Stimulated activated CD4-positive, alpha-beta T cell treated with anti-CD3 and anti-CD28 coated beads, Interleukin-15, amount 100 ng/mL, for 1 hour (primary cell): ENCODE measurements at places on chromosomes 5 and 9.
A peak's percentile ranks its signal among the peaks of the same experiment; 100 is the strongest.

- no peak for DNase-seq
Measured at GRCh38 chr5:9207817-9208418, 338.0 kb downstream of the SEMA5A start.

- DNase-seq: peak; percentile 41
Measured at GRCh38 chr9:135926402-135927194, 19.3 kb upstream of the CAMSAP1 start.

- no peak for DNase-seq
Measured at GRCh38 chr9:27726244-27727081, 153.2 kb upstream of the C9orf72 start.

DNA sequence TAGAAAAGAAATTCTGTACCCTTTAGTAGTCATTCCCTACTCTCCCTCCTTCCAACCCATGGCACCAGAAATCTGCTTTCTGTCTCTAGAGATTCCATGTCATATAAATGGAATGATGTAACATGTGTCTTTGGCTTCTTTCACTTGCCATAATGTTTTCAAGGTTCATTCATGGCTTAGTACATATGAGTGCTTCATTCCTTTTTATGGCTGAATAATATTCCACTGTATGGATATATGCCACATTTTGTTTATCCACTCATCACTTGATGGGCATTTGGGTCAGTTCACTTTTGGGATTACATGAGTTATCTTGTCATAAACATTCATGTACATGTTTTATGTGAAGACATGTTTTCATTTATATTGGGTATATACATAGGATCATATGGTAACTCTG lies 19.4 kb downstream of the POLR3G start:
- DNase-seq: no peak

DNA sequence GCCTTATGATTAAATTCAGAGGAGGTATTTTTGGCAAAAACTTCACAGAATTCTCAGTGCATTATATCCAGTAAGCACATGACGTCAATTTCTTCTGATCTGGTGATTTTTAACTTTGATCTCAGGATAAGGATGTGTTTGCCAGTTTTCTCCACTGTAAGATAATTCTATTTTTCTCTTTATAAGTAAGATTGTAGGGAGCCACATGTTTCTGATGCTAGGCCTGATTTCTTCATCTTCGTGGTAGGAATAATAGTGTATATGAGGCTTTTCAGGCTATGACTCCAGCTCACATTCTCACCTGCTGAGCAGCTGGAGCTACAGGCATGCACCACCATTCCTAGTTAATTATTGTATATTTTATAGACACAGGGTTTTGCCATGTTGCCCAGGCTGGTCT lies 32.1 kb upstream of the LMNB1 start:
- no peak for DNase-seq

- no peak for DNase-seq
Measured at GRCh38 chr5:55102348-55102747, at the start of gene GZMA. TSS of gene GZMA (plus strand) at chr5:55102646. CDS start at chr5:55102683, 37 bp downstream.

DNA sequence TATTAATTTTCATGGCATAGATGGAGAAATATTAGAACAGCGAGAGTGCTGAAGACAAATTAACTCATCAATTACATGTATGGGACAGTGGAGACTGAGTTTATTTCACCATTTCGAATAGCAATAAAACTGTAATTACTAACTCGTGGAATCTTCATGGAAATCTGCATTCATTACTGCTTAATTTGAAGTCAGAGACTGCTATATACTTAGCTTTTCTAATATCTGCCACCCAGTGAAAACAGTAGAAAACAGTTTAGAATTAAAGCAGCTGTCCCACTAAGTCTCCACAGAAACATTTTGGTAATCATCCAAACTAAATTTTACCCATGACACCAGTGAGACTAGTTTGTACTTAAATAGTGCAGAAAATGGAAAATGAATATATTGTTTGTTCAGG lies 56.8 kb downstream of the IZUMO3 start:
- DNase-seq: no peak

DNA sequence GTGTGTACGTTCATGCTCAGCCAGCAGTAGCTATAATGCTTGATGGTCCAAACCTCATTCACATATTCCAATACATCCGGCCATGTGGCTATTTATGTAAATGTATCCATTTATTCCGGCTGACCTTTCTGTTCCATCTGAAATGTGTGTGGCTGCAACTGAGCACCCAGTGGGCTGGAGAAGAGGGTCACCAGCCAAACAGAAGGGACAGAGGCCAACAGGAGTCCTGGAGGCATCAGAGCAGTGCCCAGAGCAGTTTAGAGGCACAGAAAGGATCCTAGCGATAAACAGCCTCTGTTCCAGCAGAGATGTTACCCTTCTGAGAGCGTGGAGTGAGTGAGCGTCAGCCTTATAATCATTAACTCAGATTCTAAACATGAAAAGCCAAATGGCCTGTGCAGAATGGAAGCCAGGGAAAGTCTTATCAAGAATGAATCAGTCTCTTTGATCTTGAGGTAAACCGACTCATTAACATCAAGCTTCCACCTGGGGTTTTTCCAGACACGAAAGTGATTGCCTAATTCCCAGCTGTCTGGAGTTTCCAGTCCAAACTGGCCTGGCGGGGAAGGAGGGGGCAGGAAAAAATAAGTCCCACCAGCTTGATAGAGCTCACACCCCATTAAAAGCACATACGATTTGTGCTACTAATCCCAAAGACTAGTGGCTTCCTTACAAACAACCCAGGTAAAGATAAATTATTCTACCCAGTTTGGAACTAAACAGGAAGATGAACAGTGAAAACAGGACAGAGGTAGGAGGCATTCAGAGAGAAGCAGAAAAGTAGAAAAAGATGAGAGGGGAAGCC lies 55.7 kb downstream of the SUSD1 start:
- DNase-seq: no peak

DNA sequence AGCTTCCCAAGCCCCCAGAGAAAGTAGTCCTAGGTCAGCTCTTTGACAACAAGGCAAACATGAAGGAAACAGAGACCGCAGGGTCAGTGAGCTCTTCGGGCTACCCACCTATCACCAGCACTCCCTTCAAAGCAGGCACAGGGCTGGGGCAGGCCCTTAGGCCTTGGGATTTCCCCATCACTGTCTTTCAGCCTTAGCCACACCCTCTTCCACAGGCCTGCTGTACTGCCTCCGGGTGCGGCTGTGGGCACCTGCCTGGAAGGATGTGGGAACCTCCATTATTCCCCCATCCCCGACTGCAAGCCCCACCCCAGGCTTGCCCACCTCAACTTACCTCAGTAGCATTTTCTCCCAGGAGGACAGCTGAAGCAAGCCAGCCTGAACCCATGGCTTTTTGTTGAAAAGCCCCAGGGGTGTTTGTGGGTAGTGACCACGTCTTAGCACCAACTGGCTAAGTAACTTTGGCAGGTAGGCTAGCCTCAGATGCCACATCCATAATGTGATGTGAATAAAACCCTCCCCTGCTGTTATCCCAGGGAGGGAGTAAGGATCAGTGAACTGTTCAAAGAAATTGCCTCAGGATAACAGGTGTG lies 100.2 kb downstream of the PIK3R1 start:
- DNase-seq: no peak

DNA sequence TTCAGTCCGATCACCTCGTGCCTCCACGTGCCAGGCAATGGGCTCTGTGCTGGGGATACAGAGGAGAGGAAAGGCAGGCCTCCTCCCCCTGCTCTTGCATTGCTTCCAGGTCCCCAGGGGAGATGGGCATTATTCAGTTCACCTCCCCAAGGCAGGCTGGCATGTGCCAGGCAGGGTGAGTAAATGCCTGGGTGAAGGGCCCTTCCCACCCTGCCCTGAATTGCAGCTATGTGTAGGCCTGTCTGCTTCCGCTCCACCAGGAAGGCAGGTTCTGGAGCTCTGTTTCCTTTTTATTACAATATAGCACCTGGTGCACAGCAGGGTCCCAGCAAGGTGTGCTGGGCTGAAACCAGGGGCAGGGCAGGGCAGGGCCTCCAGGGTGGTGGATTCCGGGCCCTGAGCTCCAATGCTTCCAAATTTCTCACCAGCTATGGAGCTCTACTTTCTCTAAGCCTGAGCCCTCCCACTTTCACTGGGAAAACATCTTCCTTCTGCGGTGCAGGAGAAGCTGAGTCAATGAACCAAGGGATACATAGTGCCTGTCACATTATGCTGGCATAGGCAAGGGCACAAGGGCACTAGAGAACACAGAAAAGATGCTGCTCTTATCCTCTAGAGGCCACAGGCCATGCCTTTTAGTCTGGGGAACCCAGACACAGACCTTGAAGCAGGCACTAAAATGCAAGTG lies 42.0 kb downstream of the SHB start:
- DNase-seq: no peak

GRCh38 chr9:137774775-137775386 lies 102.7 kb upstream of the CACNA1B start:
- DNase-seq: no peak

DNA sequence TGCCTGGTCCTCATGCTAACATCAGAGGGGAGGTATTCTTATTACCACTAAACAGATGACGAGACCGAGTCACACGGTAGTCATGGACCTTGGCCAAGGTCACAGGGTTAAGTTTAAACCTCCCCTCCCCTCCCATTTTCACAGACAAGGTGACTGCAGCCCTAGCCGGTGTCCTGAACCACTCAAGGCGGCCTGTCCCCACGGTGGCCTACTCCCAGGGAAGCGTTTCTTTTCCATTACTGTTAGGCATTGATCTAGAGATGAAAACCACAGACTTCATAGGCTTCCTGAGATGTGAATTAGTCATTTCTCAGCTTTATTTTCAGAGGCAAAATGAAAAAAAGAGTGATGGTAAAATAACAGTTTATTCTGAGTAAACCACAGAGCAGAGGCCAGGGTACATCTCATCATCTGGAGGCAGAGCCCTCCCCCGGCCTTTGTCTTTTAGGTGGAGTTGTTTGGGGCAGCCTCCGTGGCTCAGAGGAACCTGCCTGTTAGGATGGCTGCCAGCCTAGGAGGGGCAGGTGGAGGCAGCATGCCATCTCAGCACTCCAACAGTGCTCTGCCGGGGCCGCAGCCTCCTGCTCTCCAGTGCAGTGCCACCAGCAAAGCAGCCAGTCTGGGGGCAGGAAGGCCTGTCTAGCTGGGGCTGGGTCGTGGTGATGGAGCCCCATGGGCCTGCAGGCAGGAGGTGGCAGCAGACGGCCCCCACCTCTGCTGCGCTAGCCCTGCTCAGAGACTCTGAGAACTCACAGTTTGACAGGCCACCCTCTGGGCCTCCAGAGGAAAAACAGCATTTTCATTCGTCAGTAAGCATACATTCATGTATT lies 71.2 kb downstream of the RAPGEF1 start:
- DNase-seq: peak; percentile 45

GRCh38 chr5:10527281-10527950 lies 36.5 kb upstream of the ANKRD33B start:
- DNase-seq: no peak

GRCh38 chr5:163439092-163439425 lies 1.7 kb downstream of the CCNG1 start:
- DNase-seq: no peak

DNA sequence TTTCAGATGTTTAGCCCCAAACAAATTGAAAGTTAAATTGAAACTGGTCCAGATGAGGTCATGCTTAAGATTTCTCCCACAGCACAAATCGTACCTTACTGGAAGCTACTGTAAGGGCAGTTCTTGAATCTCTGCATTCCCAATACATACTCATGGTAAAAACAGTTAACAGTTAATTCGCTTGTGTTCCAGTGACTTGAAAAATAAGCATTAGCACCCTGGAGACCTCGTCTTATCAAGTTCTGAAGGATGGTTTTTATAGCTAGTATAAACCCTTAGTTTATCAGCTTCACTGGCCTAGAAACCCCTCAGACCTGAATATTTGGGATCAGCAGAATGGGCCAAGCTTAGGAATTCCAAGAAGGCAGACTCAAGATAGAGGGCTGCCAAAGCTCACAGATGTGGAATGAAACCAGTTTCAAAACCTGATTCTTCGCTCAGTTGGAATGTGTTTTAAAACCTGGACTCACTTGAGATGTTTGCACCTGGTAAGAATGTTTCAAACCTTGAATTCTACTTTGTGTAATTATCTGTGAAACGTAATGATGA lies 103.6 kb downstream of the C9orf152 start:
- DNase-seq: no peak

DNA sequence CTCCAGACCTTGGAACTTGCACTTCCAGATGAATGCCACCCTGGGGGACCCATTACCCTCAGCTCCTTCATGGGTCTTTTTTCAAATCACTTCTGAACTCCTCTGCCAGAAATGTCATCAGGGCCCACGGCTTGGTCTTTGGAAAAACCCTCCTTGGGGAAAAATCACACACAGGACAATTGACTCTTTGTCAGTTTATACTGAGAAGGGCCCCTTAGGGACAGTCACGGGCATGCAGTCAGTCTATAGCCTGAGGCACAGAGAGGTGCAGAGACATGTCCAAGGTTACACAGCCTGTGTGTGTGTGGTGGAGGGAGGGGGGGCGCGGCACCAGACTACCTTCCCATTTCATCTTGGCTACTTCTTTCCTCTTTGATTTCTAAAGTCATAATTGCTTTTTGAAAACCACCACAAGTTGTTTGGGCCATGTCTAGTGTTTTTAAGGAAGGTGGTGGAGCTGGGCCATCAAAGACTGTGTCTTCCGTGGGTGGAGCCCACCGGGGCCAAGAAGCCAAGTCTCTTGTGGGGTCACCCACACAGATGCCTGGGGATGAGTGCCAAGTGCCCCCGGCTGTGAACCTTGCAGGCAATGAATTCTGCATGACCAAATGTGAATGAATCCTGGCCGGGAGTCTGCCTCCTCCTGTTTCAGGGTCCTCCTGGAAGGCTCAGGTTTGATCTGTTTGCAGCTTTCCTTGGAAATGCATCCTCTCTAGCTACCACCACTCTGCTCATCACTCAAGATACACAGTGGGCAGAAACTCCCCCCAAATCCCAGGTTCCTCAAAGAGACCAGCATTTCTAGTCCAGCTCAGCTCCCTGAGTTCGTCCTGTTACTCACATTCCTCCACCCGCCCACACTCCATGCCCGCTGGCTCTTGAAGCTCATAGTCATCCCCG lies 200.1 kb upstream of the TBC1D2 start:
- no peak for DNase-seq

GRCh38 chr5:82365026-82365425 lies 86.9 kb upstream of the RPS23 start:
- no peak for DNase-seq

- DNase-seq: no peak
Measured at GRCh38 chr5:172111852-172112225, 76.2 kb downstream of the STK10 start.
